Islet precursor cell (in vitro differentiated cells): ENCODE measurements at places on chromosomes 11 and 22.
A peak's percentile ranks its signal among the peaks of the same experiment; 100 is the strongest.

GRCh38 chr11:74680035-74680671 lies 51.1 kb downstream of the CHRDL2 start:
- peak; percentile 37 for DNase-seq

- no peak for DNase-seq
Observed at GRCh38 chr11:126311401-126312291, 7.8 kb downstream of the DCPS start.

DNA sequence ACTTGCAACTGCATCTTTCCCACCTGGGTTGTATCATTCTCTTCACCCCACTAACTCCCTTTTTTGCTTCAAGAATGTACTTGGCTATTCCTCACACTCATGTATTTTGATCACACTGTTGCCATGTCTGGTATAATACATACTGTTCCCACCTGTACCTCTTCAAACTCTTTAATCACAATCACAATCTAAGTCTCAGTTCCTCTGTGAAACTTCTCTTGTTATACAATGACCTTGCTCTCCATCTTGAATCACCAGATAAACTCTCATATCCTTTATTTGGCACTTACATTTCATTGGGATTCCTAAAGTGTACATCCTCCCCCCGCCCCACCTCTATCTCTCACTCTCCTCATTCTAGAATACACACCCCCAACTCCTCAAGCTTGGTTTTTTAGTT lies 516.0 kb upstream of the CHORDC1 start:
- DNase-seq = no peak

DNA sequence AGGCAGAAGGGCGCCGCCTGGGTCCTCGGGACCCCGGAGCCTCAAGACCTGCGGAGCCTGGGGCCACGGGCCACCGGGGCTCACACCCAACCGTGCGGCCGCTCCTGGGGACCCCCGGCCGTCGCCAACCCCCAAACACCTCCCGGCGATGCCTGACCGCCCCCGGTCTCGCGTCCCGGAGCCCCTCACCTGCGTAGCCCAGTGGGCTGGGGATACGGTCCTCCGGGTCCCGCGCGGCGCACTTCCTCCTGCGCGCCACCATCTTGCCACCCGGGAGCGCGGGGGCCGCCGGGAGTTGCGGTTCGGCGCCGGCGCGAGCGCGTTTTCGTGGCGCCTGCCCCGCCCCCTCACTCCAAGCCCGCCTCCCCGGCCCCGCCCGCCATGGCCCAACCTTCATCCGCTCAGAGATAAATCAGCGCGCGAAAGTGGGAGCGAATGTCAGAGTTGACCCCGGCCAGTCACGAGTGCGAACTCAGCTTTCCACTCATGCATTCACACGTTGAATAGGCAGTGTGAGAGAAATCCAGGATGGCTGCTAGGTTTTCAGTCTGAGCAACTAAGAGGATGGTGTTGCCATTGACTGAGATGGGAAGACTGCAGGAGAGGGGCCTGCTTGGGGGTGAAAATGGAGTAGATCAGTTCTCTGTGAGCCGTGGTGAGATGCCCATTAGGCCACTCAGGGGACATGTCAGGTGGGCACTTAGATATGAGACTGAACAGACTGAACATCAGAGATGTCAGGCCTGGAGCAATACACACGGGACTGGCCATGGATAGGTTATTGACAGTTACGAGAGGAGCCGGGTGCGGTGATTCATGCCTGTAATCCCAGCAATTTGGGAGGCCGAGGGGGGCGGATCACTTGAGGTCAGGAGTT lies at the start of gene RRP7A:
Gene RRP7A, minus strand, starts transcription at position 272 of the 877 bp plus-strand sequence. Its CDS starts 10 bp downstream, at position 262.
- DNase-seq = peak; percentile 88

- no peak for DNase-seq
Observed at GRCh38 chr11:47306484-47306844, 36.5 kb downstream of the MADD start.

DNA sequence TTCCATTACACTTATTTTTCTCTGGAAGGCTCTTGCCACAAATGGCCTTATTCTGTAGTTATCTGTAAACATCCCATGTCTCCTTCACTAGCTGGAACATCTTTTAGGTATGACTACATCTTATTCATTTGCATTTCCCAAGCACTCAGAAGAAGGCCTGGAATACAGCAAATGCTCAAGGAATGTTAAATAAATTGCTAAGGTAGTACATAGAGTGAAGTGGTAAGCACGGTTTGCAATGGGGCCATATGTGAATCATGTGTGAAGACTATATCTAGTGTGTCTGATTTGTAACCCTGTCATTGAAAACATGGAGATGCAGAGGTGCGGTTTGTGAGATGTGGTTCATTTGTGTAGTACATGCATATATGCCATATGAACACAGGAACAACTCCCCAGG lies 33.5 kb downstream of the GDPD4 start:
- DNase-seq = no peak
